ENCODE measurements at places on chromosomes 4 and X.

GRCh38 chr4:109548655-109549054 is 11.4 kb upstream of the MCUB start:
- no peak for DNase-seq

DNA sequence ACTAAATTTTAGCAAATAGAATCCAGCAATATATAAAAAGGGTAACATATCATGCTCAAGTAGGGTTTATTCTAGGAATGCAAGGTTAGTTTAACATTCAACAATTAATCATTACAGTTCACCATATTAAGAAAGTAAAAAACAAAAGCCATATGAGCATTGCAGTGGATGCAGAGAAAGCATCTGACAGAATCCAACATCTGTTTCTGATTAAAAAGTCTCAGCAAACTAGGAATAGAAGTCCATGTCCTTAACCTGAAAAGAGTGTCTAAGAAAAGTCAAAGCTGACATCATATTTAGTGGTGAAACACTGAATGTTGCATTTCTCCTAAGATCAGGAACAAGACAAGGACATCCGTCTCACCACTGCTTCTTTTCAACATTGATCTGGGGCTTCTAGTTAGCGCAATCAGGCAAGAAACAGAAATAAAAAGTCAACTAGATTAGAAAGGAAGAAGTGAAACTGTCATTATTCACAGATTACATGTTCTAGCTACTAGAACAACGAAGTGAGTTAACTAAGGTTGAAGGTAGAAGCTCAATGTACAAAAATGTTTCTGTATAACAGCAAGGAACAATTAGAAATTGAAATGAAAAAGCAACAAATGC is 49.3 kb downstream of the MRPL1 start:
- no peak for DNase-seq

DNA sequence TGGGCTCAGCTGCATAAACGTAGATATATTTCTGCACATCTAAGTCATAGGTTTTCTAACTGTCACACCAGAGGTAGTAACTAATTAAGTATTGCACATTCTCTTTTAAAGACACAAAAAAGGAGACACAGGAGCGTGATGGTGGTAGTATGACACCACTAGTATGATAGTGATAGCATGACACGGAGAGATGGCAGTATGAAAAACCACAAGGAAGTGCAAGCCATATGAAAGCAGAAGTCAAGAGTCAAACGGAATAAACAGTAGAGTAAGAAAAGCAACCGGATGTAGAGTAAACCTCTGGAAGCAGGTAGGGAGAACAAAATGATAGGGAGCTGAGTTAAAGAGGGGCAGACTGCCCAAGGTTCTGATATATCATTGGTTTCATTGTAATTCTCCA is 382.2 kb upstream of the INTU start:
- DNase-seq = no peak

- DNase-seq = no peak
Measured at GRCh38 chrX:55816023-55816422, 98.5 kb downstream of the RRAGB start.

DNA sequence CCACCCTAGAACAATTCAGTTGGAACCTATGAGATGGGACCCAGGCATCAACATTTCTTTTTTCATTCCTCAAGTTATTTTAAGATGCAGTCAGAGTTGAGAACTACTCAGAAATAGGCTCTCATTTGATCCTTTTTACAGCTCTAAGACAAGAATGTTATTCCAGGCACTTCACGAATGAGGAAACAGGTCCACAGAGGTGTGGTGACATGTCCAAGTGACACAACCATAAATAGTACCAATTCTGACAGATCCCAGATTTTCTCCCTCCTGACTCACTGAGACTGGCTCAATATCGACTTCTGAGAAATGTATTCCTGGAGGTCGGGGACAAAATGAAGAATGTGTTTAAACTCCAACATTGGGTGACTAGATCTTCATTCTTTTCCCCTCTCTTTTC is 11.1 kb downstream of the TCEANC start:
- no peak for DNase-seq

GRCh38 chr4:178808106-178808505 is 1365.9 kb upstream of the AGA start:
- no peak for DNase-seq

DNA sequence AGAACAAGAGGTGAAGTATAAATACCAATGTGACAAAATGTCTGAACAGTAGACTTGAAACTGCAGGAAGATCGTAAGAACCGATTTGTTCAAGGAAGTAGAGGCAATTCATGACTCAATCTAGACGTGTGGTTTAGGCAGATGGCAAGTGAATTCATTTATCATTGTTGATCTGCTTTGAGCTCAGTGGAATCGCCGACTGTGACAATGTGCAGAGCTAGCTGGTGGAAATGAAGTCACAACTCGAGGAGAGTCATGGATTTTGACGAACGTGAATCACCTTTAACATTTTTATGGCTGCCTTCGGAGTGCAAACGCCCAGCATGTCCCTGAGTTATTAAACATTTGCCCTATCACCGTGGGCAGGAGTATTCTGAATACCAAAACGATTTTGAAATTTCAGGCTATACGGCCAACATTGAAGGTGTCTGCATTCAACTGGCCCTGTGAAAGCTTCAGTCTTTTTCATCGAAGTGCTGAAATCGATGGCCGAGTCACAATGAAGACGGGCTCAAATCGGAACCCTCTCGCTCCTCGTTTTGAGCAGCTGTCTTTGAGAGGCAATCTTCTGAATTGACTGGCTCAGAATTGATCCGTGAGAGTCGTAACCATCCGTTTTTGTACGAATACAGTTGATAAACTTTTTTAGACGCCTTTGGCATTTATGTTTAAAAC is 689 bp upstream of the OGT start:
- DNase-seq = no peak

- DNase-seq = no peak
Measured at GRCh38 chrX:11239230-11239629, 54.0 kb upstream of the AMELX start.

GRCh38 chrX:806586-806985 is 176.0 kb downstream of the SHOX start:
- DNase-seq = no peak

GRCh38 chrX:54494166-54494988 is 1.7 kb downstream of the FGD1 start:
- DNase-seq = no peak

GRCh38 chr4:42638993-42639392 is 17.9 kb downstream of the ATP8A1 start:
- DNase-seq = no peak

DNA sequence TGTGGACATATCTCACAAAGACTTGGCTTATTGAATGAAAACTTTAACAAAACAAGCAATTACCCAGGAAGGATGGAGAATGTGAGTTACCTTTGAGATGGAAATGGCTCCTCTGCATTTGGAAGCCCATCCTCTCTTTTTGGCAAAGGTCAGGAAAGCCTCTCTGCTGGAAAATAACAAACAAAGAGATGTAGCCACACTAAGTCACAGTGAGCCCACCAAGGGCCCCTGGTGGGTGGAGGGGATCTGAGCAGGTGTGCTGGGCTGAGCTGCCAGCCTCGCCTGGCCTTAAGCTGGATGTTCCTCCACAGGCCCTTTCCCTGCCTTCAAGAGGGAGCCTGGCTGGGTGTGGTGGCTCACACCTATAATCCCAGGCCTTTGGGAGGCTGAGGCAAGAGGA is 269.2 kb downstream of the HNRNPD start:
- no peak for DNase-seq

GRCh38 chr4:186669159-186669731 is 54.4 kb downstream of the FAT1 start:
- no peak for DNase-seq

GRCh38 chr4:174686826-174687225 is 142.2 kb downstream of the GLRA3 start:
- no peak for DNase-seq

DNA sequence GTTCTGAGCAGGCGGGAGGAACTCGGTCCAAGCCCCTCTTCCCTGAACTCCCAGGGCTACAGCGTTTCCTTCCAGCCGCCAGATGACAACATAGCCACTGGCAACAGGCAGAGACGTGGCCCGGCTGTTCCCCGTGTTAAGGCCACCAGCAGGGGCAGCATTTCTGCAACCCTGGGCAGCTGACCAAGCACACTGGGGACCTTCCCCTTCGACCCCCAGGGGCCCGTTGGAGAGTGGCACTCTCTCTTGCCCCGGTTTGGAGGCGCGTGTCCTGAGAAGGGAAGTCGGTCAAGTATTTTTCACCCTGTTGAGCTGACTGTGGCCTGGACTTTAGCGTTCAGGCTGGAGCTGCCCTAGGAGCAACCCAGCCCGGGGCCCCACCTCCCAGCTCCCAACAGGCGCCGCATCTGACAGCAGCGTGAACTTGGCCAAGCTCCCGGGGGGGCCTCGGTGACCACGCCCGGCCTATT is 37.6 kb downstream of the ZBTB49 start:
- DNase-seq = no peak

GRCh38 chrX:15301924-15302323 is 13.5 kb downstream of the ASB11 start:
- DNase-seq = no peak

- DNase-seq = no peak
Measured at GRCh38 chr4:179465131-179465797, 2023.0 kb upstream of the AGA start.

GRCh38 chr4:105714932-105715331 is 6.3 kb downstream of the GSTCD start:
- no peak for DNase-seq

GRCh38 chrX:68880846-68881552 is 52.2 kb downstream of the EFNB1 start:
- DNase-seq = peak; percentile 32

DNA sequence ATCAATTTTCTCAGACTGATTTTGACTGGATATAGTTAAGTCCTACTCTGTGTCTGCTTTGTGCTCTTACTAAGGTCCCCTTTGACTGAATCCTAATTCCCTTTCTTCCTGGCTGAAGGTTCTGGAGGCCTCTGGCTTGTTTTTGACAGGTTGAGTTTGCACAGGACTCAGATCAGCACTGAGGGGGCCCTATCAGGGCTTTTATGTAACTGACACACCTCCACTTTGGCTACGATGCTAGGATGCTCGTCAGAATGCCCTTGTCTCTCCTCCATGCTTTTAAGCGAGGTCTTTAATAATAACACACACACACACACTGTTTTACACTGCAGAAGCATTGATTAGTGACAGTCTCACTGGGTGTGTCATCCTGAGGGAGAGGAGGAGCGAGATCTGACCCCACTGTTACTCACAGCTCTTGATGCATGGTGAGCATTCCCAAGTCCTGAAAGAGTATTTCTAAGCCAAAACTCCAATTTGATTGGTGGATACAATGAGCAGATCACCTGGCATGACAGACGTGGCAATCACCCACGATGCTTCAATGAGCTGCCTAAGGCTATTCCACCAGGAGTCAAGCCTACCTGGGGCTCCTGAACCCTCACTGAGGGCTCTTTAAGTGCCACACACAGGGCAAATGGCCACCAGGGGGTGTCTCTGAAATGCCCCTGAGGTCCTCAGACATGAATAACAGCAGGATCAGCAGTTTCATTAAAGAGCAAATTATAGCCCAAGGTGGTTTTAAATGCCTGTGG is 130.4 kb upstream of the CPEB2 start:
- no peak for DNase-seq

DNA sequence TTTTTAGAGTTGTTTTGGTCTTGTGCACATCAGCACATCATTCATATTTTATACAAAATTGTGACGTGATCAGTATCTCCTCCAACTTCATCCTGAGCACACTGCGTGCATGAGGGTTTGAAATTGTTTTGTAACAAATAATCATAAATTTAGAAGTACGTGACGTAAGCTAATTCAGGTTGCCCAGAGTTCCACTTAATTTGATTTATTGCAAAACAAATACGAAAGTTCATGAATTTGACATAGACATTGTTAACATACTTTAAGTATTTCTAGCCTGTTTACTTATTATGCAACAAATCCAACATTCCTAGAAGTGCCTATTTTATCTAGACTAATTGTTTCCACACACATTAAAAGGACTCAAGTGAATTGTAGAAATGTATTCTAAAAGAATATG is 48.3 kb downstream of the MAP7D3 start:
- DNase-seq = no peak

DNA sequence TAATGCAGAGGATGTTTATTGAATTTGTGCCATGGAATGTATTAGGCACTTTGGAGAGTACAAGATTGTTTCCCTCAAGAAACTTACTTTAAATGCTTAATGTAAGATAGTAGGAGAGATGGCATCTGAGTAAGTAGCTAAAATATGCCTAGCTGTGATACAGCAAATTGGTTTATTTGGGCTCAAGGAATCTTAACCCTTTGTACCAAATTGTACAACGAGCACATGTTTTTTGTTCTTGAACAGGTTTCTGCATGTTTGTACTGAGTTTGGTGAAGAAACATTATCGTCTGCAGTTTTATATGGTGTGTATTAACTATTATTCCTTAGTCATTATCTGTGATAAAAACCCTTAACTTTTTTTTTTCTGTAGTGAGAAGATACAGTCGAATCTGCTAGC is 48.6 kb downstream of the CDS1 start:
- no peak for DNase-seq

DNA sequence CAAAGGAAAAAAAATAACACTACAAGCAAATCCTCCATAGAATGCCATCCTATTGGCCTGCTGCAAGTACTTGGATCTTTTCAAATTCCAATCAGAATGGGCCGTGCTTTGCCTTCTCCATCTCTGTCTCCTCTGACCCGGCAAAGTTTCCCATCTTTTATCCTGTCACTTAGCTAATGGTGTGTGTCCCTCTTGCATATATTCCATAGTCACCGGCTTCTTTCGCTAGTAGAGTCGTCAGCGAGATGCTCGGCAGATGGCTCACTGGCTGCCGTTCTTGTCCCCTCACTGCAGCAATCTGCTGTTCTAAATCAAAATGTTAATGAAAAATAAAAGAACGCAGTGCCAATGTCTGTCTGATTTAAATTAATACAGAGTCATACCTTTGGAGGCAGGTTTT is 22.1 kb downstream of the GRIA3 start:
- DNase-seq = no peak

DNA sequence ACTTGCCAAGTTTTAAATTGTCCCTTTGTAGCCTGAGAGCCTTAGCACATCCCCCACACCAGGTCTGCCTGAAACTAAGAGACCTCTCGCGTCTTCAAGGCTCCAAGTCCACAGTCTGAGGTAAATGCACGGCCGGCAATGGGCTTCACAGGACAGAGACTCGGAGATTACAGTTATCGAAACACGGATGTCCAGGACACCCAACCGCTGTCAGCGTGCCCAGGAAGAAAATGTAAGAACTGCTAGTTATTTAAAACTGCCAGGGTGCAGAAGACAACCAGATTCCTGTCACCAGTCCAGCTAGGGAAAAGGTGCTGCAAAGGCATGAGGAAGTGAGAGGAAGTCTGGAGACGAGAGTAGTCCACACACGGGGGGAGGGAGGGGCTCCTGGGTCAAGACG is 28.9 kb downstream of the ZNF827 start:
- no peak for DNase-seq

- no peak for DNase-seq
Measured at GRCh38 chr4:139191373-139191772, 14.4 kb upstream of the ELF2 start.

DNA sequence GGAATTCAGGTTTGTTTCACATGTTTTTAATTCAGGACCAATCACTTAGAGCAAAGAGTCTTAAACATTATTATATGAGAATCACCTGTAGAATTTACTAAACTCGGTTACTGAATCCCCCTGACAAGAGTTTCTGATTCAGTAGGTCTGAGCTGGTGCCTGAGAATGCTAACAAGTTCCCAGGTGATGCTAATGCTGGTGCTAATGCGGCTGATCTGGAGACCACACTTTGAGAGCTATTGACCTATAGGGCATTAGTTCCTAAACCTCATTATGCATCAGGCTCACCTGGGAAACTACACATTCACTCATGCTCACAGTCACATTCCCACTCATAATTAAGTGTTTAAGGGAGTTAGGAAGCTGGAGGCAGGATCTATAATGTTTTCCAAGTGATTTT is 36.1 kb upstream of the NUDT6 start:
- no peak for DNase-seq
